ENCODE measurements at places on chromosomes 6 and 20.

GRCh38 chr20:37538003-37538402, 10.3 kb upstream of the BLCAP start:
- no peak for DNase-seq

- DNase-seq, result no peak
These were observed 94.1 kb downstream of the SNX5 start for GRCh38 chr20:17874271-17875105.

DNA sequence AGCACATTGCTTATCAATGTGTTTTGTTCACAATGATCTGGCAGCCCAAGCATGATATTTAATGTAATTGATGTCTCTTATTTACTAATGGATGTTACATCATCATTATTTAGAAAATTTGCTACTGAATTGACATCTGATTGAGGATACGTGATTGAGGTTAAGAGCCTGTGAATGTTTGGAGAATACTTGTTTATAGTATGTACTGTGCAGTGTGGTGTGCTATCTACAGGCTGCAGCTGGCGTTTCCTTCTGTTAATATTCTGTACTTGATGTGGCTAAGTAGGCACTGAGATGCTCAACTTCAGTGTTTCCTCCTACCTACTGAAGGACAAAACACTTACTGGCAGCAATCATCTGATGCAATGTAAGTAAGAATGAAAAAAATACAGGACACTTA, 709.6 kb upstream of the FLRT3 start:
- no peak for DNase-seq

GRCh38 chr6:4242601-4243000, 107.2 kb upstream of the ECI2 start:
- DNase-seq, result no peak

DNA sequence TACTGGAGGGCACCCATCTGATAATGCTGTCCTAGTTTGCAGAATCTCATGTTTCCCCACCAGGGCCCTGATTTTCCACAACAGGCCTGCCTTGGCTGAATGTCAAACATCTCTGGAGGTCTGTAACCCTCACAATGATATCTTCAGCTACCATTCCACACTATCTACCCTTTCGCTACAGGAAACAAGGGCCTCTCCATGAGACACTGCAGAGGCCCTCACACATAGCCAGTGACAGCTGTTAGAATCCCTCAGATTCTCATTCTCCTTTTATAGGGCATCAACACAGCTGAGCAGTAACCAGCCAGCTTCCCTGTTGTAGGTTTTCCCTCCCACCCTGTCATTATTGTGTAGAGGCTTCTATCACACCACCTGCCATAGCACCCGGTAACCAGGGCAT, 29.6 kb upstream of the MICB start:
- no peak for DNase-seq

GRCh38 chr20:23162887-23163286, 76.8 kb upstream of the CD93 start:
- no peak for DNase-seq

Measured in activated CD8-positive, alpha-beta T cell treated with anti-CD3 and anti-CD28 coated beads for 36 hours (primary cell).